ENCODE measurements at places on chromosomes 5 and 9. TPM values are rescaled to one million over a fixed set of nuclear protein-coding genes. Genes with fewer than 3 reads are reported as not detected.

DNA sequence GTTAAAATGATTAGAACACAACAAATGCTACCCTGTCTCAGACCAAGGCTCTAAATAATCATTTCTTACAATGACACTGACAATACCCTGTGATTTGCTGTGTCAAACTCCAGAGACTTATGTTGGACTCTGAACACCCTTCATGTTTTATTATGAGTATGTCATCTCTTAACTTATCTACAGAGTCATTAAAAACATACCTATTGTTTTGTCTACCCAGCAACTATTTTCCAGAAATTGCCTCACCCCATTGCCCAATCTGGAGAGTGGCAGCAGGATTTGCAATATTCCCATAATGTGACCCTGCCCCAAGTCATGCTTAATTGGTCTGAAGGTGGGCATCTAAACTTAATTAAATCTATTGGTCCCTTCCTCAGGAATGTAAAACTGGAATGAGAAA, 23.0 kb upstream of the KIF2A start:
- DNase-seq = no peak

GRCh38 chr9:90940280-90940679, 138.7 kb downstream of the SYK start:
- DNase-seq = no peak

- peak; percentile 83 for DNase-seq
These were observed 66.4 kb upstream of the PLPP1 start for GRCh38 chr5:55601204-55601618.

DBH gene
- polyA plus RNA-seq = 0.08 TPM

DNA sequence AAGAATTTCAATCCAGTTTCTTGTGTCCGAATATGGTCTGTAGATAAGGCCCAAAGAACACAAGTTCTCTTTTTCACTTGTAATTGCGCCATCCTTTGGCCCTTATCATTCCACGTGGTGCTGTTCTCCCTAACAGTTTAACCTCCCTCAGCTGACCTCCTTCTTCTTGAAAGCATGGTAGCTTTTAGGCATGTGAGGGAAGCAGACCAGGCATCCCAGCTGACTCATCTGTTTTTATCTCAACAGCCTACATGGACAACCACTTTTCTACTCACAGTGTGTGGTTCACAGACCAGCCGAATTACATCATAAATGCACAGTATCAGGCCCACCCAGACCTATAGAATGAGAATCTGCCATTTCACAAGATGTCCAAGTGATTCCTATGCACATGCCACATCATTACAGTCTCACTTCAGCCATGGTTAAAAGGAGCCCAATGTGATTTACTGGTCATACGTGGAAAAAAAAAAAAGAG, 26.9 kb upstream of the PLIN2 start:
- DNase-seq = no peak

GRCh38 chr9:6628704-6629103, 16.8 kb downstream of the GLDC start:
- DNase-seq = no peak

DNA sequence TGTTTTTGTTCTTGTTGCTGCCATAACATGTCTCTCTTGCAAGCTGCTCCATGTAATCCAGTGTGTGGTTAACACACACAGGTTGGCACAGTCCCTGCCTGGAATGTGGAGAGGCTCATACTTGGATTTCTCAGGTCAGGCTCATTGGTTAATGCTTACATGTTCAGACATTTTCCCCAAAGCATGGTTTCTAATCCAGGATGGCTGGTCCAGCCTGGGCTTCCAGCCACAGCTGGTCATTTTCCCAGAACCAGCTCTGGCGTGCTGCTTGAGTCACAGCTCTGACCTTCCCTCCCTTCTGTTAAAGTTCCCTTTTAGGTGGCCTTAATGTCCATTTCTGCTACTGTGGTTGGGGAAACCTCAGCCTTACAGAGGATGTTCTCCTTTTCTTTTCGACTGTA, 294.3 kb downstream of the TAF11L14 start:
- peak; percentile 27 for DNase-seq

ZDHHC21 gene
- polyA plus RNA-seq = 9.7 TPM

DNA sequence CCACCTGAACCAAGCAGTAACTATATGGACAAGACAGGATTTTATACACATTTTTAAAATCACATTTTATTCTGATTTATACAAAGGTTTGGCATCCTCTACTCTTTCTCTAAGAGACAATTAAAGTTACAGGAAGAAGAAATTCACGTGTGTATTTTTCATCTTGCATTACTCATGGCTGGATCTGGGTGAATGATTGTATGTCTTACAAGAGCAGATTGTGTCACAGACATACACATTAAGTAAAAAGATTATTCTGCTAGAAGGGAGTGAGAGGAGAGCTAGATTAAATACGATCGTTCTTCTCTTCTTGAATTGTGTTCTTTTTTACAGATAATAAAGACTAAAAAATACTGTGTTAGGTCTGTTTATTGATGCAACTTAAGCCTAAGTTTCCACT, 20.8 kb upstream of the CEP120 start:
- no peak for DNase-seq

GRCh38 chr5:89346573-89346972, 463.6 kb upstream of the MEF2C start:
- no peak for DNase-seq

HAVCR1 gene
- 0.12 TPM for polyA plus RNA-seq

DNA sequence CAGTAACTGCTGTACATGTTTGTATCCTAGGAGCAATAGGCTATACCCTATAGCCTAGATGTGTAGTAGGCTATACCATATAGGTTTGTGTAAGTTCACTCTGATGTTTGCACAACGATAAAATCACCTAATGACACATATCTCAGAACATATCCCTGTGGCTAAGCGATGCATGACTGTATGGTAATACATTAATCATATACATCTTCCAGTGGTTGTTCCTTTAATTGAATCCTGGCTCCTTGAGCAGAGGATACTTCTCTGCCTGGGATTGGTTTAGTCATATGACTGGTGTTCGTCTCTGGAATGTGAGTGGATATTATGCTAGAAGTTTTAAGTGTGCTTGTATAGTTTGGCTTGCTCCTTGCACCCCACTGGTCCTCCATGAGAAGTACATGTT, 425.8 kb downstream of the MAN2A1 start:
- no peak for DNase-seq

GRCh38 chr9:100106616-100107015, 7.6 kb downstream of the INVS start:
- DNase-seq = no peak

GRCh38 chr9:115141612-115142011, 23.7 kb upstream of the TNC start:
- no peak for DNase-seq
